ENCODE measurements at places on chromosomes 1 and 21.

GRCh38 chr1:227742738-227743715 is 7.8 kb downstream of the SNAP47 start:
- DNase-seq = no peak

DNA sequence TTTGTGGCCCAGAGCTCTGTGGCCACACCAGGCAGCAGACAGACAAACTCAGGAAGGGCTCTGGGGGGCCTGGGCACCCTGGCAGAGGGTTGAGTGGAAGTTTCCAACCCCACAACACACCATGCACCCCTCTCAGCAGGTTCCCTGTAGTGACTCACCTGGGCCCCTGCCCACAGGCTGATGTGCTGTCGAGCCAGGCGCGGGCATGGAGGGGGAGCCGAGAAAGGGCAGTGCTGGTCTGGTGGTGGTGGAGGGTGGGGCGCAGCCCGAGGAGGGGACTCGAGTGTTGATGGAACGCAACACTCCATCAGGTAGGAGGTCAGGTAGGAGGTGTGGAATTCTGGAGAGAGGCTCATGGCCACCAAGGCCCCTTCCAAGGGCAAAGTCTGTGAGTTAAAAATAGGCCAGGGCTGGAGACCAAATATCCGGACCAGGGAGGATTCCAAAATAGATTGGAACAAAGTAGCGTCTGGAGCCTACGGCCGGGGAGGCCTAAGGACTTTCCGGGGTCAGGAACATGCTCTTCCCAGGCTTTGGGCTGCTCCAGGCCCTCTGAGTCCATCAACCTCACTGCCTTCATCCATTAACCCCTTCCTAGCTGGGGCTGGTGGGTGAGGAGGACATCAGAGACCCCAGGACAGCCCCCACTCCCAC is 191.5 kb upstream of the AJAP1 start:
- DNase-seq = no peak

DNA sequence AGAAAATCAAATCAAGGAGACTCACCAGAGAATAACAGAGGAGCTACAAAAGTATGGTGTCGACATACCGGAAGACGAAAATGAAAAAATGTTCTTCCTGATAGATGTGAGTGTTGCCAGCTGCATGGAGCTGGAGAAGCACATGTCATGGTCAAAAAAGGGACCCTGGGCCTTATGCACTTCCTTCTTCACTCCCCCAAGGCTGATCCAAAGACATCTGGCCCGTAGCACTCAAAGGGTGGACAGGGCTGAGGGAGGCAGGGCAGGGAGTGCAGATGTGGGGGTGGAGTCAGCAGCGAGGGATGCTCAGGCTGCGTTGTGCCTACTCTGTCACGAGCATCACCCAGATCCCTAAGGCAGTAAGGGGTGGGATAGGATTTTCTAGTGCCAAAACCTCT is 19.4 kb downstream of the MX1 start:
- no peak for DNase-seq

GRCh38 chr1:77664939-77665516 is 17.4 kb downstream of the ZZZ3 start:
- DNase-seq = no peak

Data from GDM1 (cell line).